Left ventricle myocardium inferior (tissue), 1 donor: ENCODE measurements at places on chromosomes 3 and 15.

DNA sequence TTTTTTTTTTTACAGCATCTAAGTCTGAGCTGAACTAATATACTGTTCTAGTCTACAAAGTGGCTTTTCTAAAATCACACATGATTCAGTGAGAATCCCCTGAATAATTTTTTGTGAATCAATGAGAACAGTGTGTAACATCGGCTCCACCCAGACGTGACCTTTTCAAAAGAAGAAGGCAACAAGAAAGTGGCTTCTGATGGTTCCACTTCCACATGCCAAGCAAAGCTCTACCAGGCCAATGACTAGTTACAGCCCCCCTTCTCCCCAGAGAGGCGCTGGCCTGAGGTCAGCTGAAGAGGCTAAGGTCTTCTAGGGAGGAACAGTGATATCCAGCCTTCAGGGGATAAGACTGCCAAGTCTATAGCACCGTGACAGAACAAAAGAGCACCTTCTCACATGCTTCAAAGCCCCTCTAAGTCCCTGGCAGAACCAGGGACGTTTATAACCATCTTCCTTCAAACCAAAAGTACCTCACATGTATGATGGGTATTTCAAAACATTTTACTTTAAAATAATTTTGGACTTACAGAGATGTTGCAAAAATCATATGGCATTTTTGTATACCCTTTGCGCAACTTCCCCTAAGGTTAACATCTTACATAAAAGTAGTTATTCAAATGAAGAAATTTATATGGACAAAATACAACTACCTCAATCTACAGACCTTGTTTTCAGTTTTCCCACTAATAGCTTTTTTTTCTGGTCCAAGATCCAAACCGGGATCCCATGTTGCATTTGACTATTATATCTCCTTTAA, 177.9 kb downstream of the OSBPL10 start:
- no peaks in the 10 kb centered on the region for H3K27me3 ChIP-seq
- no peak for DNase-seq
- H3K27ac ChIP-seq = no peak overlapping the region
- H3K4me1 ChIP-seq = no peaks in the 10 kb centered on the region
- no peaks in the 10 kb centered on the region for H3K36me3 ChIP-seq
- H3K4me3 ChIP-seq = no peak overlapping the region

DNA sequence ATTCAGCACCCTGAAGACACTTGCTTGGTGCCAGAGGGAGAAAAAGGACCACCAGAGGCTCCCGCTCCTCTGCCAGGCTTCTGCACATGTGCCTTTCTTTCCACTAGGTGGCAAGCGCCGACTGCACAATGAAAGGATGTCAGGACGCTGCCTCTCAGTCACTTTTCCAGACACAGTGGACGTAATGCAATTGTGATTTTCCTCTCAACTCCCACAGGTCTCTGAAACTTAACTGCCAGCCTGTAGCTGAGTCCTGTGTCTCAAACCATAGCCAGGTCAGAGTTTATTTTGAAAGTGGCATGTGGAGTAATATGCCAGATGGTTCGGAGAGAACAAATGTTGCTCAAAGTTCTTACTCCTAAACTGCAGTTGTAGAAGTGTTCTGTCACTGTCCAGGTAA, 162.9 kb downstream of the ITPR1 start:
- peaks cover 17% of the 10 kb centered on the region for H3K4me1 ChIP-seq
- H3K4me3 ChIP-seq = no peak overlapping the region
- peaks cover 32% of the 10 kb centered on the region for H3K36me3 ChIP-seq
- DNase-seq = peak; percentile 45
- no peaks in the 10 kb centered on the region for H3K27me3 ChIP-seq
- peak overlapping the region; percentile 48 for H3K27ac ChIP-seq

DNA sequence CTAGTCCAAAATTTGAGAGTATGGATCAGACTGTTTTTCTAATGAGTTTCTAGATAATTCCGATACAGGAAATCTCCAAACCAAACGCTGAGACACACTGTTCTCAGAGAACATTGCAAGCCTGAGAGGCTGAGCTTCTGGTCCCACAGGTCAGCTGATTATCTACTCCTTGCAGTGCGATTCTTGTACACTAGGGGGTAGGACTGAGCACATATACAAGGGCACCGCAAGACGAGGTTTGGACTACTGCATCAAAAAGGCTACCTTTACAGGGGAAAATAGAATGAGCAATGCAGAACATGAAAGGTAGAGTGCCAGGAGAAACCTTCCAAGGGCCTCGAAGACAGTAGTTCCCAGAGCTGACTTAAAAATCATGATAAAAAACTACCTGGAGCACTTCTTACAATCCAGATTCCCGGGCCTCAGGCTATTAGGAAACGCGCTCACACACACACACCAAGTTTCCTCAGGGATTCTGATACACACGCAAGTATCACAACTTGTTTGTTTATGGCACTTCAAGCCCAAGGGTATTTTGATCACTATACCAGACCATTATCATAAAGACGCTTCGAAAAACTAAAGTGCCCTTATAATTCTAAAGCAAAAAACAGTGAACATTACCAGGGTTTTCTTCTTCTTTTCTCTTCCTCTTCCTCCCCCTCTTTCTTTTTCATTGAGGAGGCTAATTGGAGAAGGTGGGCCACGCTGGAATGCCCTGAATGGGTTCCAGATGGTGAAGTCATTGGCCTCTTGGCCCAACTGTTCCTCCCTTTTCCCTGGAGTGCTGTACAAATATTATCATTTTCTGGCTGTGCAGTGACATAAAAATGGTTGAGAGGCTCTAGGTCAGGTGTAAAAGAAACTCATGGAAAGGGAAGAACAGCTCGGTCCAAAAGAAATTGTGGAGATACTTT, 61.8 kb downstream of the SLC12A8 start:
- H3K4me1 ChIP-seq = peaks cover 62% of the 10 kb centered on the region
- H3K27ac ChIP-seq = peak overlapping the region; percentile 36

DNA sequence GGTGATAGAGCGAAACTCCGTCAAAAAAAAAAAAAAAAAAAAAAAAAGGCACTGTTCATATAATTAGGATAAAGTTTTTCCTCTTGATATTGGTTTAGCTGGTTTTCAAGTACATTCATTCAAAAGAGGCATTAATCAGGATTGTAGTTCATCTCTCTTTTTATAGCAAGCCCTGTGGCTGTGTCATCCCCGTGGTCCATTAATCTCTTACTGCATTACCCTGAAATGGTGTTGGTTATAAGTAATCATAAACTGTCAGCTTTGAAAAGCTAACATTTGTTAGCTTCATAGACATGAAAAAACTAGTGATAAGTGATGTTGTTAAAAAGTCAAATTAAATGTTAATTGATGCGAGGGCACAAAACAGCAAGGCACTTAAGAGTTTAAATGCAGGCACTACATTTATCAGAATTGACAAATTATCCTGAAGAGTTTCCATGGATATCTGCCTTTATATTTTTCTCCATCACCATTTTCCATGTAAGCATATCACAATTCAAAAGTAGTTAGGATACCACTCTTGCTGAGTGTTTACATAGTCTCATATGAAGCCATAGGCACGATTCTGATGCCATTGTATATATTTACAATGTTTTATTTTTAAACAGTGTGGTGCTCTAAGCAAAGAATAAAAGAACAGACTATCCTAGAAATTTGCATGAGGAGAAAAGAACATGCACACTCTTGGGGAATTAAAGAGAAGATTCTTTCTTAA, 193.1 kb downstream of the OTOL1 start:
- H3K4me1 ChIP-seq = no peaks in the 10 kb centered on the region
- H3K36me3 ChIP-seq = no peaks in the 10 kb centered on the region
- no peaks in the 10 kb centered on the region for H3K27me3 ChIP-seq
- H3K27ac ChIP-seq = no peak overlapping the region
- DNase-seq = no peak
- H3K4me3 ChIP-seq = no peak overlapping the region

- peak overlapping the region; percentile 95 for H3K27ac ChIP-seq
- no peaks in the 10 kb centered on the region for H3K36me3 ChIP-seq
- peak overlapping the region; percentile 77 for H3K4me3 ChIP-seq
- H3K27me3 ChIP-seq = no peaks in the 10 kb centered on the region
- H3K4me1 ChIP-seq = peaks cover 93% of the 10 kb centered on the region
Measured at GRCh38 chr3:43290956-43291355, 4.6 kb downstream of the SNRK start.

GRCh38 chr3:66036586-66037148, 2.1 kb downstream of the MAGI1 start:
- no peaks in the 10 kb centered on the region for H3K27me3 ChIP-seq
- H3K4me1 ChIP-seq = peaks cover 57% of the 10 kb centered on the region
- peak overlapping the region; percentile 78 for H3K4me3 ChIP-seq
- no peak for DNase-seq
- peak overlapping the region; percentile 89 for H3K27ac ChIP-seq

DNA sequence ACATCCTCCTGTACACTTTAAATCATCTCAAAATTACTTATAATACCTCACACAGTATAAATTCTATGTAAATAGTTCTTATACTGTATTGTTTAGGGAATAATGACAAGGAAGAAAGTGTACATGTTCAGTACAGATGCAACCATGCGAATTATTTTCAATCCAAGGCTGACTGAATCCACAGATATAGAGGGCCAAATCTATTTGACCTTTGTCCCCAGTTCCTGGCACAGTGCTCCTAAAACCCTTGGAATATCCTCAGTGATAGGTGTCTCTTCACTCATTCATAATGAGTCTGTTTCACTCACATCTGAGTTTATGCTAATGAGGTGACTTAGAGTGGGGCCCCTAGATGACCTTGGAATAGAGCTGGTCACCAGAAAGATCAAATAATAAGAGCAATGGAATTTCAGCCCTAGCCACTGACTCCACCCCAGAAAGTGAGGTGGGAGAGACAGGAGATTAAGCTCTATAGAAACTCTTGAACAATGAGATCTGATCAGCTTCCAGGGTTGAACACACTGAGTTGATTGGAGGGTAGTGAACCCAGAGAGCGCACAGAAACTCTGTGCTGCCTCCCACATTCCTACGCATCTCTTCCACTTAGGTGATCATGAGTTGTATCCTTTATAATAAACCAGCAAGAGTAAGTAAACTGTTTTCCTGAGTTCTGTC, 65.3 kb downstream of the ADAM10 start:
- H3K27me3 ChIP-seq = no peaks in the 10 kb centered on the region
- no peaks in the 10 kb centered on the region for H3K36me3 ChIP-seq
- H3K27ac ChIP-seq = no peak overlapping the region
